ENCODE measurements at places on chromosomes 1 and 21. TPM values are rescaled to one million over a fixed set of nuclear protein-coding genes. Genes with fewer than 3 reads are reported as not detected.

The L1TD1 gene
- total RNA-seq, result not detected

The PGLYRP3 gene
- not detected for total RNA-seq

DNA sequence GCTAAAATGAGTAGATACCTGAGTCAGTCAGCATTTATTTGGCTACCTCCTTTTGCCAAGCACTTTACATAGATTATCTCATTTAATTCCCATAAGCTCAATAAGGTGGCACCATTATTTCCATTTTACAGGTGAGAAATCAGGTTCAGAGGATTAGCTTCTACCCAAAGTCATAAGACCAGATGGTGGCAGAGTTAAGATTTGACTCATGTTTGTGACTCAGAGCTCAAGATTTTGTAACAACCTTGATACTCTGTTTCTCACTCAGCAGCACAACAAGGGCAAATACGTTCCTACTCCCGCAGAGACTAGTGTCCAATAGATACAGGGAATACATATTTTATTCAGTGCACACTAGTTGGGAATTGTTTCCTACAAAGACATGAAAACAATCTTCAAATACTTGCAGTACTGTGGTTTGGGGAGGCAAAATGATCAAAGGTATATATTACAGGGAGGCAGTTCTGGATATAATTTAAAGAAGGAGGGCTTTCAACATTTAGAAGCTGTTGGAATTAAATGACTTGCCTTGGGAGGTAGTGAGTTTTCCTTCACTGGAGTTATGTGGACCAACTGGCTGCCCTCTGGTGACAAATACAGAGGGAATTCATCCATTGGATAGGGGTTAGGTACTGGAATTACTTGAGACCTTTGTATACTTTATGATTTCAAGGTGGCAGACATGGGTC, 3.6 kb downstream of the LEPR start:
- DNase-seq, result no peak

DNA sequence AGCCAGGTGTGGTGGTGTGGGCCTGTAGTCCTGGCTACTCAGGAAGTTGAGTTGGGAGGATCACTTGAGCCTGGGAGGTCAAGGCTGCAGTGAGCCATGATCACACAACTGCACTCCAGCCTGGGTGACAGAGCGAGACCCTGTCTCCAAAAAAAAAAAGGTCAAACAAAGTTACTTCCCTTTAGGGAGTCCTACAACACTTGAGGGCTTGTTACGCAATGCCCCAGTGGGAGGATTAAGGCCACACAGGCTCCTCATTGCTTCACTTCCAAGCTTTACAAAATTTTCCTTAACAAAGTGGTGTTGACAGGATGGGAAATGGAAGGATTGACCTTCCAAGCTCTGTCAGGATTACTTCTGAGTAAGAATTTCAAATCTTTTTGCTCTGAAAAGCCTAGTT, 6.2 kb upstream of the EXTL1 start:
- DNase-seq, result peak; percentile 49

GRCh38 chr1:183687546-183688304, 34.6 kb upstream of the APOBEC4 start:
- peak; percentile 5 for DNase-seq

DNA sequence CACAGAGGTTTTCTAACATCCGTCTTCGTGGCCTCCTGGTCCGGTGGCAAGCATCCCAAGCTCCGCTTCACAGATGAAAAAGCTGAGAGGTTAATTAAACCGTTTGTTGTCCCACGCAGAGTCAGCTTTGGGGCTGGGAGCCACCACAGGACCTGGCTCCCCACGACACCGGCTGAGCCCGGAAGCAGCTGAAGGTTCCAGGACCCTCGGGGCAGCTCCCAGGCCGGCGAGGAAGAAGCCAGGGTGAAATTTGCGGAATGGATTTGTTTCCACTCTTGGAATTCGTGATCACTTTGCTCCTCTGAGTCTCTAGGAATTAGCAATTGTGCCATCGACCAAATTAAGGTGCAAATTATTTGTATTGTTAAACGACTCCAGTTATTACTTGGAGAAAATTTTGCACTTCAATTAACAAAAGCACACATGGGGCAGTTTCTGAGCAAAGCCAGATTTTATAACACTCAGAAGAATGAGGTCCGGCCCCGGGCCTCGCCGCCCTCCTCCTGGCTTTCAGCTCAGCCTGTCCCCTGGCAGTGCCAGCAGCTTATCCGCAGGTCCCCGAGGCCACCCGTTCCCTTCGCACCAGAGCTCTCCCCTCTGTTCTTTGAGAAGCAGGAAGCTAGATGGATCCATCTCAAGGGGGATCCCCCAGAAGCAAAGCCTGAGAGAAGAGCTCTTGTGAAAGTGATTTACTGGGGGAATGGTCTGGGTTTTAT, 69.1 kb downstream of the SIK1 start:
- no peak for DNase-seq
